Activated CD4-positive, alpha-beta T cell treated with anti-CD3 and anti-CD28 coated beads, Interleukin-2, amount 50 U/mL, for 24 hours (primary cell): ENCODE measurements at places on chromosomes 11 and 22.

DNA sequence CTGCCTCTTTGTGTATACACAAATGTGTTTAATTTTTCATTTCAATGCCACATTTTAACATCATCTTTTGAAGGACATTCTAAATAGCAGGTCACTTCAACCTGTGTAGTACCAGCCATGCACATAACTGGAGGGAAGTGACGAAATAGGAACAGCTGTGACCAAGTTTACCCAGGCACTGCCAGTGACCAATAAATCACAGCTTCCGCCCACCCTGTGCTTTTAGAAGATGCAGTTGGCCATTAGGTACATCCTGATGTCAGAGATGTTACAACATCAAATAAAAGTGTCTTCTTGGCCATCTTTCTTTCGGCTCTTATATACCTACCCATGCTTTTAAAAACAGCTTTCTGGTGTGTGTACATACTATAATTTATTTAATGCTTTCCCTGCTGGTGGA, 7.8 kb downstream of the LDLRAD3 start:
- no peak for DNase-seq

- no peak for DNase-seq
These were observed 88.7 kb downstream of the FAM168A start for GRCh38 chr11:73509188-73509587.

DNA sequence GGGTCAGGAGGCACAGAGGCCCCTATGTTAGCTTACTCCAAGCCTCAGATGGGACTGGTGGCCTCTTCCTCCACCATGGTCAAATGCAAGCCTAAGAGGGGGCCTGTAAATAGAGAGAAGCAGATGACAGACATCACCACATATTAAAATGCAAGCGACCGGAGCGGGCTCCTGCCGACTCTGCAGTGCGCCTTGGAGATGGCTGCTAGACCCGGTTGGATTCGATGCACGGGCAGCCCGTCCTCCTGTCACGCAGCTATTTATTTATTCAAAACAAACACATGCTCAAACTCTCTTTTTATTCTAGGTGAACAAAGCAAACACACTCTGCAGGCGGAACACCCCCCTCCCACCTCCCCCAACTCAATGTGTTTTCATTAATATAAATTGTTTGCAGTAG, 208.0 kb downstream of the DSCAML1 start:
- no peak for DNase-seq

DNA sequence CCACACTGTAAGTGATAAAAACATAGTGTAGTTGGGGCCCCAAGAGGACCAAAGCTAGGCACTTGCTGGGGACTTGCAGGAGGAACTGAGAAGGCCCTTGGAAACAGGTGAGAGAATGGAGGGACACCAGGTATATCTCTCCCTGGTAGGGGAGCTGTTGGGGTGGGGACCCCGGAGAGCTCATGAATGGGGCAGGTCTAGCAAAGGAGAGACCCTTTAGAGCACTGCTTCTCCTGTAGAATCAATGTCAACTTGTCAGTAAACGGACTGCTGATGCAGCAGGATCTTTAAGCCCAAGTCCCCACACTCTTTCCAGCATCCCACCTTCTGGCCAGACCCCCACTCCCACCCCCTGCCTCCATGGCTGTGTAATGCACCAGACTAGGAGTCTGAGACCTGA, 109.6 kb upstream of the THY1 start:
- no peak for DNase-seq

GRCh38 chr11:61774411-61774810, 18.0 kb downstream of the TMEM258 start:
- no peak for DNase-seq
